ENCODE measurements at places on chromosomes 6 and 20.

DNA sequence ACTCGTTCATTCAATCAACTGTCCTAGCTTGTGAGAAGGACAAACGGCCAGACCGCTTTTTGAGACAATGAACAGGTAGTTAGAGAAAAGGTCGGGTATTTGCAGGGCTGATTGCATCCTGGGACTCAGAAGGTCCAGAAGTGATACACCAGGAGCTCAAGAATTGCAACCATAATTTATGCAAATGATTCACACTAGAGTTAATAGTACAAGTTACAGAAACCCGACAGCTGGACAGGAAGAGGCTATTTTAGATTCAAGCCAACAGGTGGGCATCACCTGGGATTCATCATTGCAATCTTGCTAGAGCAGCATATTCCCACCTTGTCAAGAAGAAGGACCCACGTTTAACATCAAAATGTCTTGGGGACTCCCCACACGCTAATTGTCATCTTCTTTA is 83.5 kb downstream of the TNFAIP3 start:
- DNase-seq = no peak

DNA sequence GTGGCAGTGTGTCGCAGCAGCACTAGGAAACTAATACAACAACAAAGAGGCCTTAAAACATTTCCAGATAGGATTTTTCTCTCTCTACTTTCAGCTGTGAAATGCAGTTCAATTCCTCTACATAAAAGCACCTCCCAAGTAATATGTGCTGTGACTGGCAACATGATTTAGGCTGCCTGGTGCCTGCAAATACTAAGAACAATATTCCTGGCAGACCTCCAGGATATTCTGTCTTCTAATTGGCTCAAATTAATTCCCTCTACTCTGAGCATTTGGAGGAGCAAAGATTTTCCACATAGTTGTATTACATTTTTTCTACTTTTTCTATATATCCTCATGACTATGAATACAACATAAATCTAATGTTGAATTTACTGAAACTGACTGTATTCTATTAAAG is 33.2 kb downstream of the SCGN start:
- DNase-seq = no peak

- DNase-seq = no peak
These were observed 926 bp downstream of the PEX3 start for GRCh38 chr6:143451531-143451930.

GRCh38 chr6:42046464-42047212 is 3.7 kb upstream of the TAF8 start:
- DNase-seq = no peak

DNA sequence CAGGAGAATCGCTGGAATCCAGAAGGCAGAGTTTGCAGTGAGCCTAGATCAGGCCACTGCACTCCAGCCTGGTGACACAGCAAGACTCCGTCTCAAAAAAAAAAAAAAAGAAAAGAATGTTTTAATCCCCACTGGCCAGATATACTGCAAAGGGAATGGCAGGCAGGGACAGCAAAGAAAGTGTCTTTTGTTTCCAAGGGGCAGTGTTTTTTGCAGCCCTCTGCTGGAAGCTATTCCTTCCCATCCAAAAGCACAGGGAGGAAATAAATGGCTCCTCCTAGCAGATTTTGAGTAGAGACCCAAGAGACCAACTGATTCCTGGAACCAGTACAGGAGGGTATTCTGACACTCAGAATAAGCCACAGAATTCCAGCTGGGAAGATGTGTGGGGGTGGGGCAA is 112.5 kb upstream of the STMND1 start:
- no peak for DNase-seq

DNA sequence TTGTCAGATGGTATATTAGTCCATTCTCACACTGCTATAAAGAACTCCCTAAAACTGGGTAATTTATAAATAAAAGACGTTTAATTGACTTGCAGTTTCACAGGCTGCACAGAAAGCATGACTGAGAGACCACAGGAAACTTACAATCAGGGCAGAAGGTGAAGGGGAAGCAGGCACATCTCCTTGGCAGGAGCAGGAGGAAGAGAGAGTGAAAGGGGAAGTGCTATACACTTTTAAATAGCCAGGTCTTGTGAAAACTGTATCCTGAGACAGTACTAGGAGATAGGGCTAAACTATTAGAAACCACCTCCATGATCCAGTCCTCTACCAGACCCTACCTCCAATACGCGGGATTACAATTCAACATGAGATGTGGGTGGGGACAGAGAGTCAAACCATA is 193.9 kb upstream of the KCNG1 start:
- DNase-seq = no peak

DNA sequence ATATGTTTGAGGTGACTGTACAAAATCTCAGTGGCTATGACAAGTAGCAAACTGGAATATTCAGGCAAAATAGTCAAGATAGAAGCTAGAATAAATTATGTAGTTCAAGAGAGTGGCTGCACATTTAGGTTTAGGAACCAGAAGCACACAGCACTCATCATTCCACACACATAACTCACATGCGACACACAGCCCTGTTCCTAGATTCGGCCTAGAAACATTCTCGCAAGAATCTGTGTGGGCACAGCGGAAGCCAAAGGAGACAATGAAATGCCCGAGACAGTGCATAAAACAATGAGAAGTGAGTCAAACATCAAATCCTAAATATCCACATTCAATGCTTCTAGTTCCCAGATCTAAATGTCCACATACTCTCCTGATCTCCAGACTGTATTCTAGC is 9.5 kb upstream of the SUPT3H start:
- no peak for DNase-seq

- DNase-seq = peak; percentile 15
These were observed 45.2 kb downstream of the DPPA5 start for GRCh38 chr6:73308712-73309534.

- DNase-seq = no peak
These were observed 70.6 kb downstream of the SMPDL3A start for GRCh38 chr6:122859676-122860075.

GRCh38 chr6:15089569-15090144 is 156.2 kb upstream of the JARID2 start:
- DNase-seq = no peak

DNA sequence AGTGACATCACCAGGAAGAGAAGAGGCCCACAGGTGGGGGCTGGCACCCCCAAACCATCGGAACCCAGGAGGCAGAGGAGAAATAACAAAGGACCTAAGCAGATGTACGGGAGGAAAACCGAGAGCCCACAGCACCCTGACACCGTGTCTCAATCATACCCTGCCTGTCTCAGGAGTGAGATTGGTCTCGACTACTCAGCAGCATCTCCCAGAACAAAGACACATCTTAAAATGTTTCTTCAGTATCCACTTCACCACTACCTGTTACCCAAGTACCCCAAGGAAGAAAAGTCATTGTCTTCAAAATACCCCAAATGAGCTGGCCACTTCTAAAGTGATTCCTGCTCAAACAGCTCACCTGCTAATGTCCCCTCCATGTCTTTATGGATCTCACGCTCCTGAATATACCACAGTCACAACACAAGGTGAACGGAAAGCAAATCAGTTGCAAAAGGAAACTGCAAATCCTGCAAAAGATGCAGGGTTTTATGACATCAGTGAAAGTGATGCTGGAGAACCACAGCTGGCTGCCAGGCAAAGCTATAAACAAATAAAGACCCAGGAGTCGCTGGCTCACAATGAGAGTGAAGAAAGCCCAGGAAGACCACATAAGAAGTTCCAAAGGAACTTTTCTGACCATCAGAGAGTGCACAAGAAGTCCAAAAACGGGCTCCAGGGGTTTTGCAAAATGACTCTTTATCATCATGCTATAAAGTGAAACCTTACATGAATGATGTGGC is 44.1 kb downstream of the PREX1 start:
- DNase-seq = no peak

Data from NCI-H1436 (cell line).